ENCODE measurements at places on chromosomes 6 and 20.
A peak's percentile ranks its signal among the peaks of the same experiment; 100 is the strongest.

- DNase-seq, result peak; percentile 14
Observed at GRCh38 chr20:3889489-3890397, 556 bp downstream of the PANK2 start.

- DNase-seq, result no peak
Observed at GRCh38 chr6:143675946-143676345, 1.8 kb upstream of the PHACTR2 start.

DNA sequence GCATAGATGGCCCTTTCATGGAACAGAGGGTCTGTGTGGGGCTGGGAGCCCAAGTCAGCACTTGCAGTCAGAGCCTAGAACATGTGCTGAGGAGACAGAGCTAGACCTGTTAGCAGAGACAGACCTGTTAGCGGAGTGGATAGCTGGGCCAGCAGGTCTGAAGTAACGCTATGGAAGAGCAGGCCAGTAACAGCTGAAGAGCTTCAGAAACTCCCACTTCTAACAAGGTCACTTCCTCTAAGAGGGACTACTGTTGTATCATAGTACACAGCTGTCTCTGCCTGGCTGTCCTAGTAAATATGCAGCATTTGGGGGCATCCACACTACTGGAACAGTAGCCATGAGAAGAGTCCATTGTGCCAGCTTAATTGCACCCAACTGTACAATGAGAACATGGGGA, 41.2 kb upstream of the POLR1H start:
- no peak for DNase-seq

GRCh38 chr6:154839546-154839945, 106.3 kb downstream of the SCAF8 start:
- no peak for DNase-seq

- DNase-seq, result no peak
Observed at GRCh38 chr6:27806981-27807440, 105.2 kb downstream of the OR2B2 start.

GRCh38 chr20:2742934-2743559, 50.5 kb downstream of the EBF4 start:
- peak; percentile 77 for DNase-seq

DNA sequence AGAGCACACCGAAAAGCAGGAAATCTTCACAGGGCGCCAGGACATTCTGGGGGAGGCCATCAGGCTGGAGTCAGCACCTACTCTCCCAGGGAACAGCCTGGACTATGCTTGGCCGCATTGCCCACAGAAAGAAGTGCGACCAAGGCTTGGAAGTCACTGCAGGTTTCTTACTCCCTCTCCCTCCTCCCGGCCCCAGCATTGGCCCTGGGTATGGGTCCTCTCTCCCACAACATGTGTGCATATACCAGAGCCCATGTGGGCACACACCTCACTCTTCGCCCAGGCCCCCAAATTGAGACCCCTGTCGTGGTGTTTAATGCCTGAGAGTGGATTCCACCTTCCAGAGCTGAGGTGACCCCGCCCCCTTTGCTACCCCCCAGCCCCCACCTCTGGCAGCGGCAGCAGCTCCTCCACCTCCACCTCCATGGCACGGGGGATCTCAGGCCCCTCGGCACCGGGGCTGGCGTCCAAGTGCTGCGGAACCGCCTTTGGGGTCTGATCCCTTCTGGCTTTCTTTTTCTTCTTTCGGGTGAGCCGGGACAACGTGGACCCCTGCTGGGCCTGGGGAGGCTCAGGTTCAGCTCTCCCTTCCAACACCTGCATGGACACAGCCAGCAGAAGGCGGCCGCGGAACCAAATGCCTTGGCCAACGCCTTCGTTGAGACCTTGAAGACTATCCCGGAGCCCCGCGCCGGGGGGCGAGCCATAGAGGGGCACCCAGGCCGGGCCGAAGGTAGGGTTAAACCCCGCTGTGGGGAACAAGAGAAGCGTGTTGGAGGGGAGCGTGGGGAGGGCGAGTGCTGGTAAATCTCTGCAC, 15.2 kb upstream of the SPAG4 start:
- no peak for DNase-seq

GRCh38 chr20:39893003-39893685, 795.9 kb downstream of the MAFB start:
- no peak for DNase-seq

DNA sequence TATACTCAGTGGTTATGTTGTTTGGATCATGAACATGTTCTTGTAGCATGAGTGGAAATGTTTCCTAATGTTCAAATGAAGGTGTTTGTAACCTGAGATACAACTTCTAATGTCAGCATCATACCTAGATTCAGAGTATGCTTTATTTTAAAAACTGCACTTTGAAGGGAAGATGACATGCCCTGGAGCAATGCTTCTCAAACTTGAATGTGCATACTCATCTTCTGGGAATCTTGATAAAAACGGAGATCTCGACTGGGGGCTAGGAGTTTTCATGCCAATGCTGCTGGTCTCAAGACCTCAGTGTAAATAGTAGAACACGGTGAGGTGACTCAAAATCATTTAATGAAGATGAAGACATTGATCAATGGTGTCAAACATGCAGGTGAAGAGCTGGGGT, 440.0 kb upstream of the NOX3 start:
- no peak for DNase-seq

DNA sequence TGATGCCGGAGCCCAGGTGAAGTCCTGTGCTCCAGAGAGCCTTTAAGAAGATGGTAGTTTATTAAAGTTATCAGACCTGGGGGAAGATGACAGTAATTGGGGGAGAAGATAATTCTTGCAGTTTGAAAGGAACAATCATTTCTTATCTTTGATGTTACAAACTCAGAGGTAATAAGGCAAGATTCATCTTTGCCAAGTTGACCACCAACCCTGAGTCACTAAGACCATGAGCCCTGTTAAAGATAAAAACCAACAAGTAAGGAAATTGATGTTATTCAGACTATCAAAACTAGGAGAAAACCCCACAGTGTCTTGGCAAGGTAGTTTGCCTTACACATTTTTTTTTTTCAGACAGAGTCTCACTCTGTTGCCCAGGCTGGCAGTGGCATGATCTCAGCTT, 73.1 kb downstream of the MKKS start:
- no peak for DNase-seq

DNA sequence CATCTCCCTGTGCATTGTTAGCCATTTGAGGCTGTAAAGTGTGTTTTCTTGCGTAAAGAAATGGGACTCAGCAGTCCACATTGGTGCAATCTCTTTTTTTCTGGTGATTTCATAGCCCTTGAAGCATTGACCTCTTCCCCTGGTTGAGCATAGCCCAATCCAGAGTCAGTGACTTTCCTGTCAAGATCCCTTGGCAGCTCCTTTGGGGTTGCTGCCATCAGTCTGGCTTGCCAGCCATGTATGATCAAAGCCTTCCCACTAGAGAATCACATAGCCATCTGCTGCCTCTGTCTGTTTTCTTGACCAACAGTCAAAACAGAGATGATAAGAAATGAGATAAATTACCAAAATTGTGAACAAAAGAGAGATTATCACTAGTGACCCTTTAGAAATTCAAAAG, 19.6 kb downstream of the HLA-A start:
- no peak for DNase-seq

DNA sequence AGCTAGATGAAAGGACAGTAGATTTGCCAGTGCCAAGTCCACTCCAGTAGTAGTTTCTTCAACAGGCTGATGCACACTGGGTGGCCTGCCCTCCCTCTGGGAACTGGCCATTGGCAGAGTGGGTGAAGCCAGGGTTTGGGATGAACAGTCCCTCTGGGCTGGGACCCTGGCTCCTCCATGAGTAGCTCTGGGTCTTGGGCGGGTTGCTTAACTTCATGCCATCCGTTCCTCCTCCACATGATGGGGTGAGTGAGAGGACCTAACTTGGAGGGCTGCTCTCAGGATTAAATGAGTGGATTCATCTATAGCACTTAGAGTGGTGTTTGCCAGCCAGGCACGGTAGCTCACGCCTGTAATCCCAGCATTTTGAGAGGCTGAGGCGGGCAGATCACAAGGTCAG, 47.2 kb downstream of the PLAGL2 start:
- DNase-seq, result no peak

DNA sequence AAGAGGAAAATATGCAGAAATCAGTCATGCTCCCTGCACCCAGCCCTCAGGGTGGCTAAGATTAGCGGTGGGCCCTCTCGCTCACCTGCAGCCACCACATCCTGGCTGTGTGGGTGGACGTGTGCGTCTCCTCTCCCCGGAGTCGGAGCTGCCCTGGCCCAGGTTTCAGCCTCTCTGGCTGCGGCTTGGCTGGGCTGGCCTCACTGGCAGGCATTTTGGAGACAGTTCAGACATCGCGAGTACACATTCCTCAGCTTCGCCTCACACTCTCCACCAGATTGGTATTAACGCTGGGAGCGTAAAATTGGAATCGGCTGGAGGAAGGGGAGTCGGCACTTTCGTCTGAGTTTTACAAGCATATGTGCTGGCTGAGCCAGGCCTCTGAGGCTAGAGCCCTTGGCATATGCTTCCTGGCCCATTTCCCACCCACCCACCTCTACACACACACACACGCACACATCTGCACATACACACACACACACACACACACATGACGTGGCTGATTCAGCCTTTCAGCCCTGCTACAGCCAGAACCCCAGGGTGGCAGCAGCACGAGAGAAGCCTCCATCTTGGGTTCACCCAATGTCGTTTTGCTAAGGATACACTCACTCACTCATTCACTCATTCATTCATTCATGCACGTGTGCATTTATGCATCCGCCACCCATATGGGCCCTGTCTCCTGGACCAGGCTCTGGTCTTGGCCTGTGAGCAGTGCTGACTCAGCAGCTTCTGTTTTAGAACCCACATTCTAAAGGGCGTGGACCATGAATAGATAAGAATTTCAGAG, 42.9 kb downstream of the BCAS4 start:
- no peak for DNase-seq

DNA sequence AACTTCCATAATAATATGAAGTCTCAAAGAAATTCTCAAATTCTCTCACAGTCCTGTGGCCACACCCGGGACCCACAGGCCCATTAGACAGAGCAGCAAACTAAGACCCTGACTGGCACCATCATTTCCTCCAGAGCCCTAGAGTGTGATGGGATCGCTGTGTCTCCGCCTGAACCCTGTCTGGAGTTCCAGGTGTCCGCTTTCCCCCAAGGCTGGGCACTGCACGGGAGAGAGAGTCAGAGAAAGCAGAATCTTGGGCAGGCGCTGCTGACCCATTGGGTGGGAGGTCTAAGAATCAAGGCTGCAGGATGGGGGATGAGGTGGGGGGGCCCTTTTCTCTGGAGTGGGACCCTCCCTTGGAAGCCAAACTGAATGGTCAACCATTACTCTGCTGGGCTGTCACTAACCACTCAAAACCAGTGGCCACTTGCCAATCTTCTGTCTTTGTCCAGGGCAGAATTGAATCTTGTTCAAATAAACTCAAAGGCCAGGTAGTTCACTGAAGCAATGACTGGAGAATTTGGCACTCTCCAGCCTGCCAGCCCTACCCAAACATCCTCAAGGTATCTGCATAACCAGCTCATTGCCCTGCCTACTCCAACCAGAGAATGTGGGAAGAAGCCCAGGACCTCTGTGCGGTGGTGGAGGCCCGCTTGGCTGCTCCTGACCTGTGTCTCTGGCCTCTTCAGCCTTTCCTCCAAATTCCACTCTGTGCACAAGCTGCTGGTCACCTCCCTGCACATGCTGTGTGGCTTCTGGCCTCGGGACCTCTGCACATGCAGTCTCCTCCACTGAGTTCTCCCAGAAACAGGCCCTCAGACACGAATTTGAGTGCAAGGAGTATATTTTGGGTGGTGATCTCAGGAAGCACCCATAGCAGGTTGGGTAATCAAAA, 141.1 kb downstream of the CEBPB start:
- DNase-seq, result no peak

DNA sequence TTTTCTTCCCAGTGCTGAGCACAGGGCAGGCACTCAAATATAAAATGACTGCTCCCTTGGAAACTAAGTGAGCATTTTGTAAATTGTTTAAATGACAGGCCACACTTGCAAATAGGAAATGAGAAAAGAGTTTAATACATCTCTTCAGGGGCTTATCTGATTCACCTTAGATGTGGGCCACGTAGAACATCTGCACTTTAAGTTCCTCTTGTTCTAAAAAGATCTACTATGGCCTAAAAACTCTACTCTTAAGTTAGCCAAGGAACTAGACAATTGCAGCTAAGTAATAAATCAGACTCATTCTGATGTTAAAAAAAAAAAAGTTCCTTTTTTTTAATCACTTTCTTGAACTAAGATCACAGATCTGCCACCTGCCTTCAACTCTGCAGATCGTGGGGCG, 126.3 kb downstream of the KIF16B start:
- no peak for DNase-seq

DNA sequence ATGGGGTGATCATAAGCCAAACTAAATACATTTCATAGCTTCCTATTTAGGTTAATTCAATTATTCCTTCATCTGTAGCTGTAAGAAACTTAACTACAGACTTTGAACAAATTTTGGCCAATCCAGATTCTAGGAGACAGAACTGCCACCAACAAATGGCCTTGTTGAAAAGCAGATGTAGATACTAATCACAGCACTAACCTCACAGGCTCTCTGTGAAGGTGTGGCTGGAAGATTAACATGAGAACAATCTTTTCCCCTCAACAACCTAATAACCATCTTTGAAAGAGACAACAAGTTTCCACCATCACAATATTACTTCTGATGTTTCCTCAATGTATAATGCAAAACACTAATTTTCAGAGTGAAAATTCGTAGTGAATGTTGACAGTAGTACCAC, 87.8 kb downstream of the SESN1 start:
- no peak for DNase-seq

DNA sequence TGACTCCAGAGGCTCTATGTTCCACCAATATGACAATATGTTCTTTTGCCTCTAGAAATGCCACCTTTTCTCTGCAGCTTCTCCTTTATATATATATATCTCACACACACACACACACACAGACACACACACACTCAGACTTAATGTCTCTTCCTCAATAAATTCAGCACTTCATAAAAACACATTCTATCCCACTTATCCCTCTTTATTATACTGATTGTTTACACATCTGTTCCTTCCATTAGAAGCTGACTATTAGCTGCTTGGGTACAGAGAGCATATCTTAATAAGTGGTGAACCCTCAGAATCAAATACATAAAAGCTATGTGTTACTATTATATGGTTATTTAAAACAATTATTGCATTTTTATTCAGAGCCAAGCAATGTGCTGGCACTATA, 23.3 kb downstream of the NRSN1 start:
- DNase-seq, result no peak

- DNase-seq, result no peak
Observed at GRCh38 chr6:104813552-104813951, 46.2 kb downstream of the HACE1 start.

Measured in CD4-positive, alpha-beta T cell treated with Interleukin-15 for 4 hours (primary cell).